Adrenal gland (tissue), 19 donors: ENCODE measurements at places on chromosomes 11 and 22. TPM values are rescaled to one million over a fixed set of nuclear protein-coding genes. Genes with fewer than 3 reads are reported as not detected.

Gene PITPNM1
- 146 TPM for total RNA-seq

- no peak for DNase-seq
- peaks cover 12% of the 10 kb centered on the region for H3K36me3 ChIP-seq
- H3K27me3 ChIP-seq = no peaks in the 10 kb centered on the region
- H3K27ac ChIP-seq = no peak overlapping the region
- no peak overlapping the region for H3K4me3 ChIP-seq
Measured at GRCh38 chr22:19903031-19903430, 38.5 kb upstream of the COMT start.

Gene OR51G1
- total RNA-seq = not detected

DNA sequence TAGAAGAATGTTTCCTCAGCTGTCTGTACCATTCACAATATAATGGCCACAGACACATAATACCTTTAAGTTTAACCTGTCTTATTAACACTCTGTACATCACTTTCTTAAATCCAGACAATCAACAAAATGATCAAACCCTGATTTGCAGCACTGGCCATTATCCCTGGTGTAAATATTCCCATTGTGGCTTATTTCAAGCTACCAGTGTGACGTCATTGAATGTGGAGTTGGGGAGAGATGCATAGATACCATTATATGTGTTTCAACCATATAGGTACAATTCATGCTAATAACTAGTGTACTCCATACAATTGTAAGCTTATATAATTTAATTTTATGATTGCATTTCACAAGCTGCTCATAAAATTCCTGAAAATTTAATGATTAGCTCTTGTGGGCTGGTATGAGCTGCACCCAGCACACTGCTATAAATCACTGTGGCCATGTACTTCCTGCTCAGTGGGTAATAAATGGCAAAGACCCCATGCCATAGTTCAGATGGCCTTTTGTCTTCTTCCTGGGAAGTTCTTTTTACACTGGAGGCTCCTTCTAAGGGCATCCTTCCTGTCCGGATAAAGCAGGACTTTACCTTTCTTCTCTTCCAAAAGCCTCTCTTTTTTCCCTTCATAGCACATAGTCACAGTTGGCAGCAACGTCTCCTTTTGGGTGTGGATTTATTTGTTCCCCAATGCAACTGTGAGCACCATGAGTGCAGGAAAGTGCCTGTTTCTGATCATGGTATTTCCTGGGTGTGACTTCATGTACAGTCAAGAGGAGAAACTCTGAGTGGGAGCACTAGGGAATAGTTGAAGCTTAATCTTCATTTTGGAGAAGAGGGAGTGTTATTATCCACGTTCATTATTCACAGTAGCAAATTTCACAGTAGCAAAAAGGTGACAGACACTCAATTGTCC, 87.8 kb downstream of the MIAT start:
- DNase-seq = no peak
- H3K4me1 ChIP-seq = peaks cover 3% of the 10 kb centered on the region
- no peak overlapping the region for H3K4me3 ChIP-seq
- H3K27ac ChIP-seq = no peak overlapping the region
- no peaks in the 10 kb centered on the region for H3K27me3 ChIP-seq
- H3K36me3 ChIP-seq = no peaks in the 10 kb centered on the region

DNA sequence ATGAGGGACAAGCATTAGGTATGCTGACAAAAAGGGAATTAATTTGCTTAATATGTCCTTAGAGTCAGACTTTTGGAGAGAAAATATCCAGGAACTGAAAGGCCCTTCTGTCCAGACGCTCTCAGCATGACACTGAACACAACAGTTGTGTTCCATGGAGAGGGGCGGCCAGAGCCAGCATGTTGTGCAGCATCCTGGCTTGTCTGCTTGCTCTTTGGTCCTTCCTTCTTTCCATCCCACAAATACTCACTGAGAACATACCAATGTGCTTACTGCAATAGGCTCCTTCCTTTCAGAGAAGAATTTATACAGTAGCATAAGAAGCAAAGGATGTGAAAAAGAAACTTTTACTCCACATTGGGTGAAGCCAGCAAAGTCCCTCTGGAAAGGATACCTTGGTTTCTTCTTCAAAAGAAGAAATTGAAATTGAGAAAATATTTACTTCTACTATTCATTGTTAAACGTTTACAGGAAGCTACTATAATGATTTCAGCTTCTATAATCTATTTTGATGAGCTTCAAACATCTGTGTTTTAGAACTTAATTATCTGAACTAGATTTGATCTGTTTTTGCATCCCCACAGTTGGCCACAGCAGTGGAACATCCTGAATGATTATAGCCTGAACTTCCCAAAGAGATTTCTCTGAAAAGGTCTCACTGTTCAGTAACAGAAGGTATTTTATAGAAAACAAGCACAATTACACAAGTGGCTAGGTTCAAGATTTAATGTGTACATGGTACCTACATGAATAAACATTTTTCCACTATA, 304.1 kb upstream of the PITPNB start:
- no peaks in the 10 kb centered on the region for H3K4me1 ChIP-seq
- H3K4me3 ChIP-seq = no peak overlapping the region
- H3K27me3 ChIP-seq = no peaks in the 10 kb centered on the region

Gene OR6T1
- total RNA-seq = not detected

GRCh38 chr11:34626393-34626792, 5.5 kb downstream of the EHF start:
- peaks cover under 1% of the 10 kb centered on the region for H3K4me1 ChIP-seq
- no peak for DNase-seq
- no peaks in the 10 kb centered on the region for H3K27me3 ChIP-seq
- no peaks in the 10 kb centered on the region for H3K36me3 ChIP-seq
- H3K27ac ChIP-seq = no peak overlapping the region

GRCh38 chr11:5846701-5847100, 5.0 kb upstream of the OR52E6 start:
- H3K36me3 ChIP-seq = no peaks in the 10 kb centered on the region
- no peaks in the 10 kb centered on the region for H3K27me3 ChIP-seq
- no peak overlapping the region for H3K27ac ChIP-seq
- no peak overlapping the region for H3K4me3 ChIP-seq
- H3K4me1 ChIP-seq = no peaks in the 10 kb centered on the region
- no peak for DNase-seq

DNA sequence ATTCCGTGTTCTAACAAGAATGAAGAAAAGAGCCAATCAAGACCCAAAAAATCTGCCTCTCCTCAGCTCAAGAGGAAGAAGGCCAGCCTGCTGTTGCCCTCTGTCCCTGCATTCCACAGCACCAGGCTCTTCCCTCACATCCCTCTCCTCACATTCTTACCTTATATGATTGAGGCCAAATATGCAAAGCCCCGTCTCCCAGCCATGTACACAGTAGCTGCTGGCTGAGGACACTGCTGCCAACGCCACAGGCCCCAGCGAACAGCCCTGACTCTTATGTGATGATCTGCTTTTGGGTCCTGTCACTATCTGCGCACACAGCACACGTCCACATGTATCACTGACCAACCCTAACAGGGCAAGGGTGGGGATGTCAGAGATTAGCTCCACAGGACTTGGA, 60.2 kb downstream of the MICAL3 start:
- no peak overlapping the region for H3K4me3 ChIP-seq
- peak overlapping the region; percentile 14 for H3K27ac ChIP-seq
- H3K27me3 ChIP-seq = no peaks in the 10 kb centered on the region

Gene RCOR2
- total RNA-seq = 0.52 TPM

DNA sequence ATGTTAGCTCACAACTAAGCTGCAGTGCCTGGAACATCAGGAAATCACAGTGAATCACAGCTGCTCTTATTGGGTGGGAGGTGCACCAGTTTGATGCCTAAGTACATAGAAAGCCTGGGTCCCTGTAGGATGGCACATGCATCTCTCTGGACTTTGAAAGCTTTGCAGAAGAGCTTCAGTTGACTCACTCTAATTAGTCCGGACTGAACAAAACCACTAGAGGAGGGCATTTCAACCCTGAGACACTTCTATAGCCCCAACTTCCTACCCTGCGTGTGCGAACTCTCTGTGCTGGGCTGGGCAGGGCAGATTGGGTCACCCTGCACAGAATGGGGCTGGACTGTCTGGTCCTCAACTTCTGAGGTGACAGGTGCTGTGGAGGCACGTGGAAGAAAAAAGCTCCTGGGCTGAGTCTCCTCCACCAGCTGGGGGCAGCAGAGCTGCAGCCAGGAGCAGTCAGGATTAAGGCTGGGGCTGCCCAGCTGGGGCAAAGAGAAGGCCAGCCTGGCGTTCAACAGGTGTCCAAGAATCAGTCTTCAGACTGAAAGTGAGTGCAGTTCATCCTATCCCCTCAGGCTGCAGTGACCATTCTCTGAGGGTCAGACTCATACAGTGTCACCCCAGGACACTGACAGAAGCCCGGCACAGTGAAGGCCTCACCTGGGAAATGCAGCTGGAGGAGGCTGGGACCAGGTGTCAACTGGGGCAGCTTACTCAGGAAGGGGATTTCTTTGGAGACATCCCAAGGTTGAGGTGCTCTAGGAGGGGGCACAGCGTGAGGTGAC, 22.1 kb downstream of the GGTLC2 start:
- H3K4me1 ChIP-seq = no peaks in the 10 kb centered on the region
- H3K4me3 ChIP-seq = no peak overlapping the region
- peak; percentile 41 for DNase-seq
- H3K27ac ChIP-seq = no peak overlapping the region

GRCh38 chr11:72831521-72832300, 17.5 kb downstream of the ATG16L2 start:
- DNase-seq = peak; percentile 89

DNA sequence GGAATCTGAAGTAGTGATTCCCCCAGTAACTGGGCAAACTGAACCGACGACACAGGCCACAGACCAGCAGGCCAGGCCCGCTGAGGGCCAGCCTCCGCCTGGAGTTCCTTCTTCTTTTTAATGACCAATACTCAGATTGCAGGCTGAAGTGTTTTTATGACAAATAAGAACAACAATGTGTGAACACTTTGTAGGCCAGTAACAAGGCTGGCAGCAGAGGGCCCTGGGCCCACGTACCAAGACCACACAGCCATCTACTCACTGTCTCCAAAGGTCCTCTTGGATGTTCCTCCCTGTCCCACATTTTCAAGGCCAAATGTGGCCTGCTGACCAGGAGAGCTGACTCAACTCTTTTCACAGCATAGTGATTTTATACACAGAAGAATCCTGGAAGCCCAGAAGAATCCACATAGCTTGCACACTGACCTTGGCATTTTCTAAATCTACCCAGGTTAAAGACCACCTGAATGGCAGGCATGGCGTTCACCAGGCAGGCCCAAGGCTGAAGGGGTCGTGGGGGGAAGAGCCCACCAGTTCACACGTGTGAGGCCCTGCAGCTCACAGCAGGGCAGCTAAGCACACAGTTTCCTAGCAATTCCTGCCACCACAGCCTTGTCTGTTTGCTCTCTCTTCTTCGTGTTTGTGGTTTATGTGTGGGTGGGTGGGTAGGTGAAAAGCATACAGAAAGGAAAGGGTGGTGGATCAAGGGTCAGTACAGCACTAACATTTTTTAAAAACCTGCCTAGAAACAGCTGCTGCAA, 13.3 kb downstream of the SMCO4 start:
- H3K4me3 ChIP-seq = no peak overlapping the region
- no peaks in the 10 kb centered on the region for H3K36me3 ChIP-seq
- no peaks in the 10 kb centered on the region for H3K27me3 ChIP-seq
- H3K4me1 ChIP-seq = peaks cover 39% of the 10 kb centered on the region

Gene XRRA1
- total RNA-seq = 50.2 TPM

Gene ISX
- not detected for total RNA-seq

Gene CLDN5
- total RNA-seq = 78.1 TPM

DNA sequence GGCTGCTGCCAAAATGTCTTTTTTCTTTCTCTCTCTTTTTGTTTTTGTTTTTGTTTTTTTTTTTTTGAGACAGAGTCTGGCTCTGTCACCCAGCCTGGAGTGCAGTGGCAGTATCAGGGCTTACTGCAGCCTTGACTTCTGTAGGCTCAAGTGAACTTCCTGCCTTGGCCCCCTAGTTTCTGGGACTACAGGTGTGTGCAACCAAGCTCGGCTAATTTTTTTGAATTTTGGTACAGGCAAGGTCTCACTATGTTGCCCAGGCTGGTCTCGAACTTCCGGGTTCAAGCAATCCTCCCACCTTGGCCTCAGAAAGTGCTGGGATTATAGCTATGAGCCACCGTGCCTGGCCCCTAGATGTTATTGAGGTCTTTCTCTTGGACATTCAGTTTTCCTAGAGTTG, 2.2 kb upstream of the DDX10 start:
- no peak overlapping the region for H3K27ac ChIP-seq
- H3K27me3 ChIP-seq = no peaks in the 10 kb centered on the region
- no peak for DNase-seq
- H3K4me3 ChIP-seq = no peak overlapping the region
- H3K36me3 ChIP-seq = no peaks in the 10 kb centered on the region
- H3K4me1 ChIP-seq = no peaks in the 10 kb centered on the region
